ENCODE measurements at places on chromosomes 7 and 10.

DNA sequence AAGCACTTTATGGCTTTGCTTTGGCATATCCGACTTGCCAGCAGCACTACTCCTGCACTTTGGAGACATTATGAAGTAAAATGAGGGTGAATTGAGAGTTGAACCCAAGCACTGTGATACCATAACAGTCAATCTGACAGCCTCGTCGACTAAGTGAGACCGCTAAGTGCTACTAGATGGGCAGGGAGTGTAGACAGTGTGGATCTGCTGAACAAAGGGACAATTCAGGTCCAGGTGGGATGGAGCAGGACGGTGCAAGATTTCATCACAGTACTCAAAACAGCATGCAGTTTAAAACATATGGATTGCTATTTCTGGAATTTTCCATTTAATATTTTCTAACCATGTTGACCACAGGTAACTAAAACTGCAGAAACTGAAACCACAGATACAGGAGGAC, 20.8 kb upstream of the PRTFDC1 start:
- H3K4me1 ChIP-seq = peaks cover 24% of the 10 kb centered on the region
- no peaks in the 10 kb centered on the region for H3K36me3 ChIP-seq
- no peak overlapping the region for H3K27ac ChIP-seq
- no peak for DNase-seq

GRCh38 chr10:1096287-1096889, 40.2 kb downstream of the WDR37 start:
- H3K4me1 ChIP-seq = no peaks in the 10 kb centered on the region
- H3K4me3 ChIP-seq = no peak overlapping the region
- peaks cover 57% of the 10 kb centered on the region for H3K36me3 ChIP-seq
- H3K27me3 ChIP-seq = no peaks in the 10 kb centered on the region
- no peak overlapping the region for H3K27ac ChIP-seq

GRCh38 chr7:57399251-57399940, 50.6 kb upstream of the ZNF716 start:
- no peaks in the 10 kb centered on the region for H3K4me1 ChIP-seq
- H3K36me3 ChIP-seq = no peaks in the 10 kb centered on the region
- DNase-seq = no peak
- H3K4me3 ChIP-seq = no peak overlapping the region

- H3K36me3 ChIP-seq = no peaks in the 10 kb centered on the region
- no peak overlapping the region for H3K4me3 ChIP-seq
- no peak overlapping the region for H3K27ac ChIP-seq
- no peaks in the 10 kb centered on the region for H3K4me1 ChIP-seq
- H3K27me3 ChIP-seq = peaks cover 13% of the 10 kb centered on the region
Measured at GRCh38 chr7:29274146-29275017, 79.8 kb downstream of the CHN2 start.

GRCh38 chr10:125158601-125159485, 1.5 kb downstream of the CTBP2 start:
- peak overlapping the region; percentile 85 for H3K4me3 ChIP-seq
- H3K27ac ChIP-seq = peak overlapping the region; percentile 62
- H3K27me3 ChIP-seq = no peaks in the 10 kb centered on the region
- H3K4me1 ChIP-seq = peaks cover 35% of the 10 kb centered on the region
- H3K36me3 ChIP-seq = no peaks in the 10 kb centered on the region

DNA sequence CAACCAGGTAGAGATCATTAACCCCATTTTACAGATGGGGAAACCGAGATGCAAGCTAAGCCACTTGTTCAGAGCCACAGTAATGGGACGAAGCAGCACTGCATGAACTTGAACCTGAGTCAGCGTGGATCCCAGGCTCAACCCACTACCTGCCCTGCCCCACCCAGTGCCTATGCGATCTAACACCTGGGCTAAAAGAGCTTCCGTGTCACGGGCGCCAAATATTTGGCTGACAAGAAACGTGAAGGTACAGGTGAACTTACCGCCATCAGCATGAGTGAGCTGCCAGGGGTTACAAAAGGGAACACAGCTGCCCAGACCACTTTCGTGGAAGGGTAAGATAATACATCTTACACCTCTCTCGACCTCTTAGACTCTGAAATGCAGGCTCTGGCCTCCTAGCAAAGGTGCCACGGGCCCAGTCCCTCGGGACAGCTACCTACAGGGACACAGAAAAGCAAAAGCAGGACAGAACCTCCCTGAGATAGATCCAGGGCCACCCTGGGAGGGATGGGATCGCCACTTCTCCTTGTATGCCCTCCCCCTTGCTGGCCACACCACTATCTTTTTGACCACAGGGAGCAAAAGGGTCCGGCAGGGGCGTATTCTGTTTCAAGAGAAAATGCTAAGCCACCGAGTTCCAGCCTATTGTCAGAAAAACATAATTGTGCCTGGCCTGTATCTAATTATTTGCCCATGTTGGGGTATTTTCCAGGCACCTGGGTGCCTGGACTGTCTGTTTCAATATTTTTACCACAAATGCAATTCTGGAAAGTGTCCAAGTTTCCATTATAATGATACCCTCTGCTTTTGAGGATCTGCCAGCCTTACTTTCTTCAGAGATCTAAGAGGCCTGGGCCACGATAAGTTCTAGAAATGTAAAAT, 6.4 kb downstream of the CHST15 start:
- peaks cover 15% of the 10 kb centered on the region for H3K4me1 ChIP-seq
- H3K27ac ChIP-seq = no peak overlapping the region
- no peaks in the 10 kb centered on the region for H3K36me3 ChIP-seq
- H3K27me3 ChIP-seq = peaks cover 5% of the 10 kb centered on the region
- DNase-seq = no peak

DNA sequence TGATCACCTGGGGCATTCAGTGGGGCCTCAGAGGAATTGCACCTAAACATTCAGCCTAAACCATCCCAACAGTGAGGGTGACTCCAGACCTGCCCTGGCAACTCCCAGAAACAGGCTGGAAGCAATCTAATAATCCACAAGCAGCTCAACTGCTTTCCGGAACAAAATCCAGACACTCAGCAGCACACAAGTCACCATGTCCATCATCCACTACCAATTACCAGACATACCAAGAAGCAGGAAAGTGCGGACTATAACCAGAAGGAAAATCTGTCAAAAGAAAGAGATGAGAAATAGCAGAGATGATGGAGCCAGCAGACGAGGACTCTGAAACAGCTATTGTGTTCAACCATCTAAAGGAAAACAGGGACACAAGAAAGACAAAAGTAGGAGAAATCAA, 342.6 kb upstream of the ZMIZ1 start:
- peaks cover 47% of the 10 kb centered on the region for H3K27me3 ChIP-seq
- no peak overlapping the region for H3K27ac ChIP-seq
- no peaks in the 10 kb centered on the region for H3K36me3 ChIP-seq
- no peak overlapping the region for H3K4me3 ChIP-seq

DNA sequence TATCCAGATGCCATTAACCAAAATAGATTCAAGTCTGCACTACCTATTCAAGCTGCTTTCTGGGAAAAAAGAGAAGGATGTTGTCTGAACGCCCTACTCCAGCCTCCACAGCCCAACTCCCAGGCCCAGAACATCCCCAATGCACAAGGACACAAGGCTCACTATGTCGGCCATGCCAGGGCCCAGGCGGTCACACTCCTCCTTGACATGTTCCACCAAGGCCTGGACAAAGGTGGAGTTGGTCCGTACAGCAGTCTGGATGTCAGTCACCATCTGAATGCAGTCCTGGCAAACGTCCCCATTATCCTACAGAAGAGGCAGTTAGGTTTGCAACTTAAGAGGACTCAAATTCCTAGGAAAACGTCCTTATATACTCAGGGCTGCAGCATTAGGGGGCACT, 23.2 kb downstream of the PSAP start:
- H3K4me1 ChIP-seq = peaks cover 8% of the 10 kb centered on the region
- no peak for DNase-seq
- H3K4me3 ChIP-seq = no peak overlapping the region

- H3K27me3 ChIP-seq = no peaks in the 10 kb centered on the region
- no peak for DNase-seq
- no peak overlapping the region for H3K4me3 ChIP-seq
Measured at GRCh38 chr7:157293413-157293788, 43.4 kb upstream of the DNAJB6 start.

GRCh38 chr10:75209921-75210281, 695 bp upstream of the VDAC2 start:
- peaks cover 26% of the 10 kb centered on the region for H3K4me1 ChIP-seq
- H3K27me3 ChIP-seq = no peaks in the 10 kb centered on the region

DNA sequence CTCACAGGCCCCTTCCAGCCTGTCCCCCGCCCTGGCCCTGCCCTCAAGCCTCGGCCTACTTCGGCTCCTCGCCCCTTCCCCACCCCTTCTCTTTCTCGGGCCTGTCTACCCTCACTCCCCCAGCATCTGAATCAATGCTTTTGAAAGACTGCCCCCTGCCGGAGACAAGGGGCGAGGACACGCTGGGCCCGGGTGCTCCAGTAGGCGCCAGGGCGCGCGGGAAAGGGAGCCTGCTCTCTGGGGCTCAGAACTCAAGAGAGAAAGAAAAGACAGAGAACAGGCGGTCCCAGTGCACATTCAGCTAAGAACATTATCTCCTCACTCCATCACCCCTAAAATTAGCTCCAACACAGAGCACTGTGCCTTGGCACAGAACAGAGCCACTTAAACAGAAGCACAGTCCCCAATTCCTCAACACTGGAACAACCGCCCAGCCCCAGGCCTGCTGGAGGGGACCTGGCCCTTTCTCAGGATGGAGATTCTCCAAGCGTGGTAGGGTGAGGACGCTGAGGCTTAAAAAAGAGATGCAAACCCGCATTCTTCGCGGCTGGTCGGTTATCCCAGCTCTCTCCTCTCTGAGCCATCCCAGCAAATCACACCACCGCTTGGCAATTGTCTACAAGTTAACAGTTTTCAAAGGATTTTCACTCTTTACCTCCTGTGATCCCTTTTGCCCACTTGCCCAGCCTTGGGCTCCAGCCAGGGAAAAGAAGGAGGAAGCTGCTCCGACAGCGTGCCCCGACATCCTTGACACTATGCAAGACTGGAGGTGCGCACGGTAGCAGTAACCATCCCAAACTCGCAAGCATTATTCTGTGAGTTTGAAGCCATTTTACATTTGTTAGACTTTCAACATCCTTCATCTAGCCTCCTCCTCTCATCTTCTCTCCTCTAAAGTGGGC, 2.1 kb downstream of the GIGYF1 start:
- no peaks in the 10 kb centered on the region for H3K36me3 ChIP-seq
- H3K27ac ChIP-seq = no peak overlapping the region
- DNase-seq = peak; percentile 100
- H3K4me1 ChIP-seq = peaks cover 14% of the 10 kb centered on the region
- no peaks in the 10 kb centered on the region for H3K27me3 ChIP-seq
- peak overlapping the region; percentile 83 for H3K4me3 ChIP-seq

GRCh38 chr10:91194497-91195179, 25.8 kb upstream of the PCGF5 start:
- no peaks in the 10 kb centered on the region for H3K36me3 ChIP-seq
- no peak overlapping the region for H3K4me3 ChIP-seq
- peak; percentile 66 for DNase-seq
- H3K27me3 ChIP-seq = no peaks in the 10 kb centered on the region
- H3K27ac ChIP-seq = peak overlapping the region; percentile 68
- H3K4me1 ChIP-seq = peaks cover 44% of the 10 kb centered on the region

DNA sequence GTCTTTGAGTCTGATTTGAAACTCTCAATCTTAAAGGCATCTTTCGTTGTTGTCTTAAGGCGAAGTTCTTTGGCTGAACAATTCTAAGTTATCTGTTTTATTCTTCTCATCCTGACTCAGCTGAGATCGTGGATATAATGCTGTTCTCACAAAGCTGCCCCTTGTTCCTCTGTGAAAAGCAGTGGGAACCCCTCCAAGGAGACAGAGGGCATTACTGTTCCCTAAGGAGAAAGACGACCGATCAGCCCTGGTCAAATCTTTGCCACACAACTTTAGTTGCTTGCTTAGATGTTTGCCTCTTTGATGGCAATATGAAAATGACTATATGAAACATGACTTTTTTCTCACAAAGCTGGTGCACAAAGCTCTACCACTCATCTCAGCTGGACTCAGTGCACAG, 1016.7 kb downstream of the REEP3 start:
- no peaks in the 10 kb centered on the region for H3K36me3 ChIP-seq
- no peaks in the 10 kb centered on the region for H3K27me3 ChIP-seq
- no peaks in the 10 kb centered on the region for H3K4me1 ChIP-seq

DNA sequence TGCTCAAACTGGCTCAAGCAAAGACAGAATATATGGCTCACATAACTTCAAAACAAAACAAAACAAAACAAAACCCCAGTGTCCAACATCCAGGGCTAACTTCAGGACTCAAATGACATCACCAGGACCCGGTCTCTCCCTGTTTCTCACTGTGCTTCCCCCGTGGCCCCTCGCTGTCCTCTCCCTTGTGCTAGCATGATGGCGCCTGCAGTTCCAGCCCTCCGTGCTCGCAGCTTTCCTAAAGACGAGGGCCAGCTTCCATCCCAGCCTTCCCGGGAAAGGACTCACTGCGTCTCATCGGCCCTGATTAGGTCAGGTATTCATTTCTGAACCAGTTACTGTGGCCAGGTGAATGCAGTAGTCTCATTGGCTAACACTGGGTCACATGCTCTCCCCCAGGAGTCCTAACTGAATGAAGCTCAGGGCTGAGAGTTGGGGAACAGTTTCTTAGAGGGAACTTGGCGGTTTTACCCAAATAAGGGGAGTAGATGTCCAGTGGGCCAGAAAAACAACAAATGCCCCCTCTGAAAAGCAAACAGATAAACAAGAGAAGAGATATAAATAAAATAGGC, 33.0 kb upstream of the CTBP2 start:
- H3K27ac ChIP-seq = no peak overlapping the region
- no peaks in the 10 kb centered on the region for H3K36me3 ChIP-seq
- no peak overlapping the region for H3K4me3 ChIP-seq

DNA sequence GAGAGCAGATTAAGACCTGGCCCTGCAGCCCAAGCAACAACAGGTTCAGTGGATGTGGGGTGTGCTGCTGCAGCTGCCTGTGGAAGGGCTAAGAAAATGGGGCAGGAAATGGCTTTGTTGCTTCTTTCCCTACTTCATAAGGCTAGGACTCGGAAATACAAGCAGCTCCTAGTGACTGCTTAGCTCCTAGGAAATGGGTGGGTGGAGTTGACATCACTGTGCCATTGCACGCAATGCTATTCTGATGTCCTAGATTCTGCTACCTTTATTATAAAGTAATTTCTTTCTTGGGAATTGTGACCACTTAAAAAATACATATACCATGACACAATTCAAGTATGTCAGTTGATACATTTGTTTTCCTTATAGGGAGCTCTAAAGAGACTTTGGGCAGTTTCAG, 155.8 kb downstream of the FANK1 start:
- peaks cover 20% of the 10 kb centered on the region for H3K4me1 ChIP-seq
- no peak overlapping the region for H3K4me3 ChIP-seq
- H3K27me3 ChIP-seq = no peaks in the 10 kb centered on the region
- H3K27ac ChIP-seq = no peak overlapping the region

GRCh38 chr7:22176791-22177412, 180.1 kb downstream of the RAPGEF5 start:
- no peaks in the 10 kb centered on the region for H3K27me3 ChIP-seq
- H3K27ac ChIP-seq = no peak overlapping the region
- DNase-seq = no peak
- H3K4me3 ChIP-seq = no peak overlapping the region
- no peaks in the 10 kb centered on the region for H3K36me3 ChIP-seq
- no peaks in the 10 kb centered on the region for H3K4me1 ChIP-seq

- H3K36me3 ChIP-seq = no peaks in the 10 kb centered on the region
- H3K27me3 ChIP-seq = no peaks in the 10 kb centered on the region
- H3K4me1 ChIP-seq = no peaks in the 10 kb centered on the region
- H3K27ac ChIP-seq = no peak overlapping the region
Measured at GRCh38 chr10:84038035-84038434, 101.3 kb upstream of the GHITM start.
